Islet precursor cell (in vitro differentiated cells): ENCODE measurements at places on chromosomes 7 and 10.
A peak's percentile ranks its signal among the peaks of the same experiment; 100 is the strongest.

DNA sequence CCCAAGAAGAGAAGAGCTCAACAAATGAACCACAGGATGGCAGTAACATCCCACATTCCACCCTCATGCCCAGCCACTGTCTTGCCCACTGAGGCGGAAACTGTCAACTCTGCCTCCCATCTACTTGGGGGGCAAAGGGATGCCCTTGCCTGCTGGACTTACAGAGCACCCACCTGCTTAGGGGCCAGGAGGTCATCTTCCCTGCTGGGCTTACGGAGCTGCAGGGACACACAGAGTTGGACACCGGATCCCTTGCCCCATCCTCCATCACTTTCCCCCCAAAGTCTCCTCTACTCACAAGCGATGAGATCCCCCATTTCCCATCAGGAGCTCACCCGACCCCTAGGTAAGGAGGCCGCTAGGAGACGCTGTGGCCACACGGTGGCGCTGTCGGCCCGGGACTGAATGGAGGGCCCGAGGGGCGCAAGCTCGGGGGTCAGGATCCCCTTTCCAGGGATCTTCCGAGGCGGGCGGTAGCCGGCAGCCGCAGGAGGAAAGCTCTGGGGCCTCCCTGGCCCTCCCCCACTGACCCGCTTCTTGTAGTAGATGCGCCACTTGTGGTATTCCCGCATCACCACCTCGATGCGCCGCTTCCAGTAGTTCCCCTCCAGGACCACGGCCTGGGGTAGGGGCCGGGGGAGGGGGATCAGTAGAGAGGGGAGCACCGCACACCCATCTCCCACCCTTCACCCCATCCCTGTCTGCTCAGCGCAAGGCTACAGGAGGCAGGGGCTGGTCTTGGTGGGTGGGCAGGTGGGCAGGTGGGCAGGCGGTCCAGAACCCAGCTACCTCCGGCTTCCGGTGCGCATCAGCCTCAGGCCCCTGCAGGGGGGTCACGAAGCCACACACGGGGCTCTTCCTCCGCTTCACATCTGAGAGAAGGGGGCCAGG is 17.3 kb downstream of the MLXIPL start:
- DNase-seq, result peak; percentile 76

- no peak for DNase-seq
Measured at GRCh38 chr10:3684891-3685290, 100.1 kb downstream of the KLF6 start.

- DNase-seq, result no peak
Measured at GRCh38 chr10:103111031-103111917, 81.8 kb downstream of the NT5C2 start.

- no peak for DNase-seq
Measured at GRCh38 chr7:143217806-143218205, 4.0 kb upstream of the TAS2R40 start.

GRCh38 chr10:79335094-79335469 is 12.2 kb upstream of the PPIF start:
- no peak for DNase-seq

- DNase-seq, result no peak
Measured at GRCh38 chr7:104973227-104973626, 40.8 kb upstream of the KMT2E start.

DNA sequence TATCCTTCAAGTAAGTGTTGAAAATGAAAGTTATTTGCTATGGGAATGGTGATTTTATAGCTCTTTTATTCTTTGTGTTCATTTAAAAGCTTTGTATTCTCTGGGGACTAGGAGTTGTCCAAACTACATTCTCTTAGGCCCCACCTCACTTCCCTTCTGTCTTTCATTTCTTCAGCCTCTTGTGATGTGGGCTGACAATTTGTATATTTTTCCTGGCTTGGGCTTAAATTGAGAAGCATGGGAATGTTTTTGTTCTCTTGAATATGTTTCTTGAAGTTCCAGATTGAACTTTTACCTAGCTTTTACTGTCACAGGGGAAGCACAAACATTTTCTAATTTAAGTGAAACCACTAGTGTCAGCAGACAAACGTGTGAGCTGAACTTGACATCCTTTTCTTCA is 27.9 kb downstream of the BBS9 start:
- DNase-seq, result no peak

GRCh38 chr10:17229016-17229716 is 1.1 kb downstream of the VIM start:
- DNase-seq, result peak; percentile 95

DNA sequence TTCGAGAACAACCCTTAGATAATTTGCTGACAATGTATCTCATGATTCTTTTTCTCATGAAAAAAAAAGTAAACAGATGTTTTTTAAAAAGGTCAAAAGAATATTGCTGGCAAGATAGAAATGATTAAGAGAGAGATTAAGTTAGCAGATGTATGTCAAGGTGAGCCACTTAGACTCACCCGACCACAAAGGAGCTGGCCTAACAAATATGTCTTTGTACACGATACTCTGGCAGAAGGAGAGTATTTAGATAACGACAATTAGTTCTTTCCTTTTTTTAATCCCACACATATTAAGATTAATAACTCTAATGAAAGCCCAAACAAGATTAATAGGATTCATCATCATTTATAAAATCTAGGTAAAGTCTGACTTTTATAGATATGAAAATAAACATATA is 156.7 kb downstream of the RAPGEF5 start:
- no peak for DNase-seq

DNA sequence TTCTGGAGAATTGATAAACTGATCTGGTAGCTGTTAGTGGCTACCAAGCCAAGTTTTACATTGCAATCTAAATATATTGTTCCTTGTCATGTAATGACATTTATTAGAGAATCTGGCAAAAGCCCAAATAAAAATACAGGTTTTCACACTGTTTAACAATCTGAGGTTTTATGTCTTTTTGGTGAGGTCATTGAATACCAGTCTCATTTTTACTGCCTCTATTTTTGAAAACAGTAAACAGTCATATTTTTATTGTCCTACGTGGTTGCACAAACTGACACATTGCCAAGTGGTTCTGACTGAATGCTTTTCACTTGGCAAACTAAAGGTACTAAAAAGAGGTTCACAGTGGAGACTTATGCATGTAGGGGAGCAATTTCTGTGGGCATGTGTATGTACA is 157.5 kb downstream of the PRKG1 start:
- no peak for DNase-seq

DNA sequence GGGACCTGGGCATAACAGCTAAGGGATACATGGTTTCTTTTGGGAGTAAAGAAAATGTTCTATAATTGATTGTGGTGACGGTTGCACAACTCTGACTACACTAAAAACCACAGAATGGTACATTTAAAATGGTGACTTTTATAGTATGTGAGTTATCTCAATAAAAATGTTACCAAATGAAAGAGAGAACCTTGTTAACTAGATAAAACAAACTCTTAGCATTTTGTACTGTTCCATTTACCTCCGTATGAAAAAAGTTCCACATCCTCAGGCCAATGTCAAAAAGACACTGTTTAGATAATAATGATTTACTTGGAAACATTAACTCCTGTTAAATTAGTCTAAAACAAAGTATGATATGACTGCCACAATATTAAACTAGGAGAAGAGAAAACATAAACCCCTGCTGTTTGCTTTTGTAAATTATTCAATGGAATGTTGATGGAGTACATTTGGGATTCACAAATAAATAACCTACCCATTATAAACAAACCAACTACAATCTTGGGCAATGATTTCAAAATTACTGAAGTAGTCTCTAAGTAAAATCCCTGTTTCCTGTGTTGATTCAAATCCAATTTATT is 60.7 kb downstream of the SMURF1 start:
- DNase-seq, result no peak

GRCh38 chr7:76377186-76377918 is 18.6 kb upstream of the YWHAG start:
- DNase-seq, result no peak

GRCh38 chr7:95334447-95334846 is 10.1 kb upstream of the PON1 start:
- DNase-seq, result no peak

DNA sequence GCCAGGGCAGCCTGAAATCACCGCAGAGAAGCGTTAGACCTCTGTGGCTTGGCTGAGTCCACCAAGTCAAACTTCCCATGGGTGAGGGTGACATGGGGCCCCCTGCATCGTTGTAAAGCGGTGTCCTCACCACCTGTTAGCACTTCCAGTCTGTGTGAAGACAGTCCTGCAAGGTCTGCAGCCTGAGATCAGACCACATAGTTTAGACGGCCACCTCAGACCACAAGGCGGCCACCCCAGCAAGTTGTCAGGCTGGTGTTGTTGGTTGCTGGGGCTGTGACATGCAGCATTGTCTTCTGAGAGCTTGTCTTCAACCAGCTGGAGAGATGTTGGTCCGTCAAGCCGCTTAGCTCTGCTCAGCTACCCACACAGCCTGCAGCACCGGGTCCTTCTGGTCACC is 44.1 kb upstream of the TARP start:
- no peak for DNase-seq

DNA sequence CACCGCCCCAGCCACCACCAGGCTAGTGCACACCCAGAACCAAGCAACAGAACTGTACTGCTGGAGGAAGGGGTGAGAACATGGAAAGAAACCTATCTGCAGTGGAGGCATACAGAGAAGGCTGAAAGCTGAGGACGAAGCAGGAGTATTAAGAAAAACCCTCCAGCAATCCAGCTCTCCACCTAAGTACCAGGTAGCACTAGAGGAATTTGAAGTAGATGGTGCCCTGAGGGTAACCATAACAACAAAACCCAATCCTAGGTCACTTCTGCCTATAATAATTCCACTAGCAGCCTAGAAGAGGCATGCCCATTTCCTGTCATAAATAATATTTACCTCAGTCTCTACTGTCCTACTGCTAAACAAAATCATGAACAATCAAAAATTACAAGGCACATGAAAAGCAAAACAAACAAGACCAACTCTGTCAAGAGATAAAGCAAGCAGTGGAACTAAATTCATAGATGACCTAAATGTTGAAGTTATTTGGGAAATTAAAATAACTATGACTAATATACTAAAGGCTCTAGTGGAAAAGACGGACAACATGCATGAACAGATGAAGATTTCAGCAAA is 51.1 kb downstream of the HYCC1 start:
- no peak for DNase-seq

DNA sequence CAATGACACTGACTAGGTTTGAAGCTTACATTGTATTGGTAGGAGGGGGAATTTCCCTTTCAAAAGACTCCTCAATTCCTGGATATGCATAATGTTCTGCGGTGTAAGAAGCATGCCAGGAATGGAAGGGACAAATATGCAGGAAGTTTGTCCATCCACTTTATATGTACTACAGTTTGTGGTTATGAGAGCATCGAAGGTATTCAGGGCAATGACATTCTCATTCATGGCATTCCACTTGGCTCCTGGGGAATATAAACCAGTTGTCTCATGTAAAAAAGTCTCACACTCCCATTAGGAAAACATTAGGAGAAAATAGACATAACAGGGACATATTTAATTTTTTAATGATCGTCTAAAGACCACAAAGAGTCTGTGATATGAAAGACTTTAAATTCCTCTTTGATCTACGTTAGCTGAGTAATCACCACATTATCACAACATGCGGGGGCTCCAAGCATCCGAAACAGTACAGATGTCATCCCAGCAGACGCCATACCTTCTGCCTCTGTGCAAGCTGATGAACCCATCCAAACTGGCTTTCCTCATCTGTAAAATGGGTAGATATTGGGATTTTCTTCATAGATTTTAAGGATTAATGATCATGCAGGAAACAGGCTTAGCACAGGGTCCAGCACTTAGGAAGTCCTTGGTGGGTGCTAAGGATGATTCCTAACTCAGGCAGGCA is 675.3 kb downstream of the INHBA start:
- DNase-seq, result no peak

DNA sequence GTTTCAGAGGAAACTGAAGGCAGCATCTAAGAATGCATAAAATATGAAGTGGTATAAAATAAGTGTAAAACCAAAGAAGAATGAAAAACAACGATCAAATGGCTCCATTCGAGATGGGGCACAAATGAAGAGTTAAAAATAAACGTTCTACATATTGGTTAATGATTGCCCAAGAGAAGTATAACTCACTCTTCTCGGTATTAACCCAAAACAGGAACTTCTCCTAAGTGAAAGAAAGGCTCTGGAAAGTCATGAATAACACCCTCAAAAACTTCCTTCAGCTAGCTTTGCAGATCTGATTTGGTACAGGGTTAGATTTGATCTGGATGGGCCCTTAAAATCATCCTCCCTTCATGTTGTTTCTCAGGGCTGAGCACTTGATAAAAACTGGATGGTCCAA is 94.3 kb upstream of the ADO start:
- DNase-seq, result no peak

DNA sequence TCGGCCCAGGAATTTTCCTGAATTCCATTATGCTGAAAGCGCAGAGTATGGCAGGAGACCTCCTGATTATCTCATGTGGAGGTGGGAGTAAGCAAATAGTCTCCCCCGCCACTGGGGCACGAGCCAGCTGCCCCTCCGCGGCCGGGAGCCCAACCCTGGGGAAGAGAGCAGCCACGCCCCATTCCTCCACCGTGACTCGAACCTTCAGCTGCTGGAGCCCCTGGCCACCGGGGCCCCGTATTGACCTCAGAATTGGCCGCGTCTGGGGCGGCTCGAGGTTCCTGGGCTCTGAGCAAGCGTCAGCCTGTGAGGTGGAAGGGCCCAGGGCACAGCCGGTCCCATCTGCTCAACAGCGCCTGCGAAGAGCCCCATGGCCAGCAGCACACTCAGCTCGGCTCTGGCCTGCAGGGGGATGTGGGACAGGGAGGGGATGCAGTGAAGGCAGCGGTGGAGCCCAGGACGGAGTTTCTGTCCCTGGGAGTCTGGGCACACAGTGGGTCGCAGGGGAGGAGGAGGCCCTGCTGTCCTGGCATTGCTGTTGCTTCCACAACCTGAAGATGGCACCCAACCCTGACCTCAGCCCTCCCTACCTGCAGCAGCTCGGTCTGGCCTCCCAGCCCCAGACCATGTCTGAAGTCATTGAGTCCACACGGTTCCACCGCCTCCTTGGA is 97.8 kb downstream of the CHST15 start:
- DNase-seq, result peak; percentile 90

GRCh38 chr10:8060704-8061121 is 6.2 kb downstream of the GATA3 start:
- DNase-seq, result no peak

- DNase-seq, result no peak
Measured at GRCh38 chr7:3439333-3440030, 138.4 kb downstream of the SDK1 start.

GRCh38 chr7:151940048-151940811 is 16.0 kb upstream of the GALNTL5 start:
- DNase-seq, result no peak
